ENCODE measurements at places on chromosomes 16 and 17.

DNA sequence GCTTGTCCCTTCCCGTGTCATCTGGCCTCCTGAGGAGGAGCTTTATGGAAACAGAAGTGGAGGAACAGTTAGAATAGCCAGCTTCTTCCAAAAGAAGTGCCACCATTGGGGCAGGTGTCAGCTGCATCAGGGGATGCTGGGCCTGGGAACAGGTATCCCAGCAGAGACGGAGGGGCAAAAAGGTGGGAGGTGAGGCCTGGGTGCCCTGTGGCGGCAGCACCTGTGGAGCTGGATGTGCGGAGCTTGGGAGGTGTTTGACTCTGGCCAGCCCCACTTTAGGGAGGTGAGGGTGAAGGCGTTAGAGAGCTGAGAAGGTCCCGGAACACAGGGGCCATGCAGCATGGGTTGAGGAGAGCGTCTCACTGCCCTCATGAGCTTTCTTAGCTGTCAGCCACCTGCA lies 5.2 kb downstream of the SMCR8 start:
- DNase-seq: no peak

DNA sequence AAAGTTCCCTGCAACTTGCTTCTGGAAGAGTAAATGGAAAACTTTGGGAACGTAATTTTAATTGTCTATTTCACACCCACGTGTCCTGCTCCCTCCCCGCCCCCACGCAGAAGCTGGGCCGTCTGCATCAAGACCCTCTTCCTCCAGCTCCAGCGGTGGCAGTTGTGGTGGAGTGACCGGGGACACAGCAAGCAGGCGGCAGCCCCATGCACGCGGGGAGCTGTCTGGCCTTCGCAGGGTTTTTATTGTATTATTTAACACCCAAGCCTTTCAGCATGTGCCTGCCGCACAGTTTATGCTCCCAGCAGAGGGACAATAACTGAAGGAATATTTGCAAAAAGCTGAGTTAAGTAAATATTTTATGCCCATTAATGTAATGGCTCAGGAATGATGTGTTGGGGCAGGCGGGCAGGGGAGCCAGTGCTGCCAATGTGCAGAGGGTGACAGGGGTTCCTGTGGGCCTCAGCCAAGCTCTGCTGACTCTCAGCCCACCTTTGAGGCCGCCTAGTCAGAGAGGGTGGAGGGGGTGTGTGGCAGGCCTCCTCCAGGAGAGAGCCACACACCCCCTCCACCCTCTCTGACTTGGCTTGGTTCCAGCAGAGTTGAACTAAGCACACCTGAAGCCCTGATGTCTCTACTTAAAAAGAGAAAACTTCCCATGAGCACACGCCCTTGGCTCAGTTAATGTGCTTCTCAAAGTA lies 32.4 kb upstream of the ENPP7 start:
- no peak for DNase-seq

DNA sequence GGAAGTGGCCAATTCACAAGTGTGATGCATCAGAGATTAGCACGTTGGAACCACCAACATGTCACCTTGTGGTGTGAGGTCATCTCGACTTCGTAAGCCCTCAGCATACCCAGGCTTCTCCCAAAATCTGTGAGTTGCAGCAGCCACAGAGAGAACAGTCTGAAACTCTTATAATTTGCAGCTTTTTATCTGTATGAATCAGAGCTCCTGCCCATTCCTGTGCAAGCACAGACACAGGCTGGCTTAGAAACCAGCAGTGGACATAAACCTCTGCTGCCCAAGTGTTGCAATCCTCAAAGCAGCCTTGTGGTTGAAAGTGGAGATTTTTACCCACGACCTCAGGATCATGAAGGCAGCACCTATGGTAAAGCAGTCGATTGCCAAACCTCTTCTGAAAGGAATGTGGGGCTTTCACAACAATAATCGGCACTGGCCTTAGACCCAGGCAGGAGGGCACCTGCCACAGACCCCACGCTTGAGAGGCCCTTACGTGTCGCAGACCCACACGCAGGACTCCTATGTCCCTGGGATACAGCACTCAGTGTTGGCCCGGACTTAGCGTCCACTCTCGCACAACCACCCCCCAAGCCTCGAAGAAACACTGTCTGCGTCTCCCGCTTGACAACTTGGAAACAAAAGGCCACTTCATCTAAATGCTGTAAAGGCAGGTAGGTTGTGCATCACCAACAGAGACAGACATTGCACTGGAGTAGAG lies 24.5 kb upstream of the OSGIN1 start:
- DNase-seq: no peak

- no peak for DNase-seq
Measured at GRCh38 chr16:935684-936083, 35.1 kb downstream of the LMF1 start.

- DNase-seq: no peak
Measured at GRCh38 chr17:17819561-17819995, 17.2 kb downstream of the SREBF1 start.

DNA sequence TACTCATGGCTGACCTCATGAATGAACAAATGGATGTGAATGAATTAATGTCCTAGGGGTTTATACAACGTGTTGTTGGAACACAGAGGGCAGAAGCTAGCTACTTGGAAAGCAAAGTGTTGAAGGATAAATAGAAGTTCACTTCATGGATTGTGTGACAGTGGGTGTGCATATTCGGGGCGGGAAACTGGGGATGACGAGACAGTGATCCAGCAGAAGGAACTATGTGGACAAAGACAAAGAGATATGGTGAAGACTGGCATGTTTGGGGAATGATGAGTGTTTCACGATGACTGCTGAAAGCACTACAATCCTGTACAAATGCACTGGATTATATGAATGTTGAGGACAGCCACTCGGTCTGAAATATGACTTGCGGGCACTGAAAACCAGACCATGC lies 250.5 kb upstream of the C16orf82 start:
- no peak for DNase-seq

DNA sequence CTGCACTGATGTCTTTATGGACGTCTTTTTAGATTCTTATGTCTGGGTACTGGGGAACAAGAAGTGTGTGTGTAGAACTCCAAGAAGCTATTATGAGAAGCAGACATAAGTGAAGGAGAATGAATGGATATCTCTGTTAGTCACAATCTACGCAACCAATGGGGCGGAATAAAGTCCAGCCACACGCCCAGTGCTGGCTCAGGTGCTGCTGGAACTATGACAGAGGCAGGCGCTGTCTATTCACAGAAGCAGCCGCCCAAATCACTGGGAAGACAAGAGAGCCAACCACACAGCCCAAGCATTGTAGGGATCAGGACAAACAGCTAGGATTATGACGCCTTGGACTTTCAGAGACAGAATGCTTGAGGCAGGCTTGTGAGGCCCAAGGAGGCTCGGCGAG lies 43.9 kb upstream of the ICAM2 start:
- no peak for DNase-seq

GRCh38 chr17:33990943-33991706 lies 264.0 kb upstream of the CCL2 start:
- DNase-seq: no peak

- no peak for DNase-seq
Measured at GRCh38 chr16:4313563-4314531, 2.0 kb upstream of the GLIS2 start.

DNA sequence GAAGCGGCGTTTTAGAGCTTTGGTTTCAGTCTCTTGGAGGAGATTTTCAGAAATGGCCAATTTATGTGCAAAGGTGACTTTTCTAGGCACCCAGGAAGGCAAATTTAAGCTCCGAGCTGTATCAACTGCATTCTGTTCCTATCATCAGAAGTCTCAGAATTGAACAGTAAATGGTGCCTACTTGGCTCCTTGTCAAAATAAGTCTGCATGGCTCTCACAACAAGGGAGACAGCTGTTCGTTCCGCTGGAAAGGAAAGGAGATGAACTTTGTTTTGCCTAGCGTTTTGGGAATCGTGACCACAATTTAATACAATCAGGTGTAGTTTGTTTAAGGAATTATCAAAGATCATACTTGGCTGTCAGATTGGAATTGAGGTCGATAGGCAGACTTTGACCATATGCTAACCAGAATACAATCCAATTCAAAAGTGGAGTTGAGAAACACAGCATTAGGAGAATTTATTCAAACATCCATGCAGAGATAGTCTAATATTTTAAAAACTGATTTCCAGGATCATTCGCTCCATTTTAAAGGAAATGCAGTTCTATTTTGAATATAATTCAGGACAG lies 139.4 kb downstream of the CPPED1 start:
- no peak for DNase-seq

GRCh38 chr16:86789621-86790051 lies 211.3 kb downstream of the FOXL1 start:
- DNase-seq: no peak

GRCh38 chr17:72614476-72614870 lies 478.0 kb downstream of the SLC39A11 start:
- DNase-seq: no peak

GRCh38 chr16:19344224-19344801 lies 58.8 kb downstream of the CLEC19A start:
- no peak for DNase-seq

GRCh38 chr17:17036524-17036998 lies 5.7 kb upstream of the MPRIP start:
- no peak for DNase-seq

Data from stimulated activated CD4-positive, alpha-beta T cell treated with anti-CD3 and anti-CD28 coated beads, Interleukin-1b, Interleukin-23, amount 100 ng/mL, for 4 hours (primary cell).